Hypothalamus (tissue), 51 donors: ENCODE measurements at places on chromosomes 1 and 21.

DNA sequence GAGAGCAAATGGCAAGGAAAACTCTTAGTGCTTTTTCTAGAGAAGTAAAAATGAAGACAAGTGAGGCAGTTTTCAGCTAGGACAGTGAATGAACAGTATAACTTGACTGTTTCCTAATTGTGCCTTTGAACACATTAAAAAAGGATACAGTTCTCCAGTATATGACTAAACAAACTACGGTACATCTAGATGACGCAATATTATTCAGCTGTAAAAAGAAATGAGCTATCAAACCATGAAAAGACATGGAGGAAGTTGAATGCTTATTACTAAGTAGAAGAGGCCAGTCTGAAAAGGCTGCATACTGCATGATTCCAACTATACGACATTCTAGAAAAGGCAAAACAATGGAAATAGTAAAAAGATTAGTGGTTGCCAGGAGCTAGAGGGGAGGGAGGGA lies 206.3 kb downstream of the SIPA1L2 start:
- DNase-seq = no peak

DNA sequence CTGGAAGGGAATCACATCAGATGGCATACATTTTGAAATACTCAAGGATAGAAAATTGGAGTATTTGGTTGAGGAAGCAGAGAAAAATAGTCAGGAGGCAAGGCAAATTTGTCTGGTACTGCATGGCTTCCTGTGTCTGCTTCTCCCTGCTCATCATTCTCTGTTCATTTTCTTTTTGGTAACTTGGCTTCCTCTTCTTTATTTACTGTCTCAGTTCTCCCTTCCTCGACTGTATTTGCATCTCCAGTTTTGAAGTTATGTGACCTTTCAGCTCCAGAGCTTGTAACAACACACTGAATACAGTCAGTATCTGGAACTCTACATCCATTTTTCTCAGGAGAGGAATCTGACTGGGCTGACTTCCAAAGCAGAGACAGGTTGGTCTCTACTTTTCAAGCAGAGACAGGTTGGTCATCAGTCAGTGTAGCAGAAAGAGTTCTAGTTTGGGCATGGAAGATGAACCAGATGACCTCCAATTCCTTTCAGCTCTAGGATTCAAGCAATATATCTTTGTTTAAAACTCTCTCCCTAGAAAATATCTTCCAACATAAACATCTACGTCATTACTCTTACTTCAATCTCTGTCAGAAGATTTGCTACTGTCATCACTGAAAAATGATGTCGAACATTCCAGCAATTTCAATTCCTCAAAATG lies 571.2 kb downstream of the ADGRL2 start:
- DNase-seq = no peak

DNA sequence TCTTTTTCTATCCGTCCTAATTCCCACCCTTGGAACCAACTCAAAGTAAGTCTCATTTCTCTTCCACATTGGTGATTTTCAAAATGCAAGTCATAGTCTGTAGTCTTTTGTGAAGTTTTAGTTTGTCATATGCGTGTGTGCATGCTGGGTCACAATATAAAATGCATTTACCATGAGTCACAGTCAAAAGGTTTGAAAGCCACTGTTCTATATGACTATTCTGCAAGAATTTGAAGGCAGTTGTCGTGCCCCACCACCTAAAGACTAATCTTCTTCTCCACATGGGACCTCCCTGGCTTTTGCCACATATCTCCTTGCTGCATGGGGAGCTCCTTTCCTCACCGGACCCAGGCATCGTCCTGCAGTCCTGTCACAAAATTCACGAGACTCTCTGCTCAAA lies 1.6 kb downstream of the STPG1 start:
- DNase-seq = no peak

- no peak for DNase-seq
Observed at GRCh38 chr1:223525957-223526356, 132.7 kb downstream of the CCDC185 start.

DNA sequence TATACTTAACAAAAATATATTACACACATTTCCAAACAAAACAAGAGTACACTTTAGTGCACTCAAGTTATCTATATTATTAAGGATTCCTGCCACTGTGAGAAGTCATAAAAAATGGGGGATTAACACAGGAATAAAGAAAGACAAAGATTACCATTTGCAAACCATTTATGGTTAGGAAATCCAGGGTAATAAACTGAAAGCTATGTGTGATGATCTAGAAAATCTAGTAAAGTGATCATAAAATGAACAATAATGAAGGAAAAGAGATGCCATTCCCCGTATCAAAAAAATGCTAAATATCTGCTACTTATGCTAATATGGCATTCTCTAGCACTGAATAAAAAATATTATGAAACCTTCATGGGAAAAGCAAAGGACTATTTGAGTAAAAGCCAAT lies 101.4 kb downstream of the AK5 start:
- no peak for DNase-seq

- DNase-seq = no peak
Observed at GRCh38 chr1:85580872-85581801, 576 bp downstream of the CCN1 start.

DNA sequence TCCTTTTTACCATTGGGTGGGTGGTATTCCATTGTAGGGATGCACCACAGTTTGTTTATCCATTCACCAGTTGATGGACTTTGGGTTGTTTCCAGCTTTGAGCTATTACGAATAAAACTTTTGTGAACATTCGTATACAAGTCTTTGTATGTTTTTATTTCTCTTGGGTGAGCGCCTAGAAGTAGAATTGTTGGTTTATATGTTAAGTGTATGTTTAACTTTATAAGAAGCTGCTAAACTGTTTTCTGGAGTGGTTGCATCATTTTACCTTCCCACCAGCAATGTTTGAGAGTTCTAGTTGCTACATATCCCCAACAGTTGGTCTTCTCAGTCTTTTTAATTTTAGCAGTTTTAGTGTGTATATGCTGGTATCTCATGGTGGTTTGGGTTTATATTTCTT lies 132.5 kb downstream of the PEX14 start:
- DNase-seq = no peak

DNA sequence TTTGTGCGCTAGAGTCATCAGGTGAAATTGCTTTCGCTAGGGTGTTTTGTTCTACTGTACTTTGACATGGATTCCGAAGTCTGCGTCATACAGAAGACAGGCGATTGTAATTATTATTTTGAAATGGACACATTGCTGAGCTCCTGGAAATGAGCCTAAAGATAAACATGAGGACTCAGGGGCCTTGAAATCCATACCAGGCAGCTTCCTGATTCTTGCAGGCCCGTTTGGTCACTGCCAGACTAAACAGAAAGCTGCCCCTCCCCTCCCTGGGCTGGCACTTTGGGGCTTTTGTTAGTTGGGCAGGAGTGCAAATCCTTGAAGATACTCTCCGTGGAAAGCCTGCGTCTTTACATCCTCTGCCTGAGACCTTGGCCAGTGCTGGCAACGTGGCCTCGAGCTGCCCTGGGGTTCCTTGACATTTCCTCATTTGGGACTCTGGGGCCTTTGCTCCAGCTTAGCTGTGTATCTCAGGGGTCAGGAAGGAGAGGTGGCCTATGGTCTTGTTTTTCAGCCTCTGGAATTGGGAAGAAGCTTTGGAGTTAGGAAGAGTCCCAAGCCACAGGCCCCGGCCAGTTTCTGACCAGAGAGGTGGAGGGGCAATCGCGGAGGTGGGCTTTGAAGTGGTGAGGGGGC lies 26.9 kb upstream of the KCNE2 start:
- no peak for DNase-seq

- no peak for DNase-seq
Observed at GRCh38 chr21:38531039-38531541, 32.8 kb upstream of the ERG start.

GRCh38 chr1:200243042-200243437 lies 166.8 kb downstream of the ZNF281 start:
- DNase-seq = no peak

DNA sequence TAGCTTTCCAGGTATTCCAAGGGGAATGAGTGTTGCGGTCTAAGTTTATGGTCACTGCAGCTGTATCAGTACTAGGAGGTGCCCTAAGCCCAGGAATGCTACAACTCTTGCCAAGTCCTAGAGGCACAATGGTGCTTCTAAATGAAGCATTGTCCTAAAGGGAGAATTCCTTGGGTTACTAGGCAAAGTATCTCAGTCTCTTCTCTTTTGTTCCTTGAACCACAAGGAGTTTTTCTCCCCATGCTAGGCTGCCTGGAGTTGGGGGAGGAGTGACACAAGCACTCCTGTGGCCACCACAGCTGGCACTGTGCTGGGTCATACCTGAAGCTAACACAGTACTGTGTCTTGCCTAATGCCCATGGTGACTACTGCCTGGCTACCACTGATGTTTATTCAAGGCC lies 50.7 kb downstream of the KMO start:
- DNase-seq = no peak

DNA sequence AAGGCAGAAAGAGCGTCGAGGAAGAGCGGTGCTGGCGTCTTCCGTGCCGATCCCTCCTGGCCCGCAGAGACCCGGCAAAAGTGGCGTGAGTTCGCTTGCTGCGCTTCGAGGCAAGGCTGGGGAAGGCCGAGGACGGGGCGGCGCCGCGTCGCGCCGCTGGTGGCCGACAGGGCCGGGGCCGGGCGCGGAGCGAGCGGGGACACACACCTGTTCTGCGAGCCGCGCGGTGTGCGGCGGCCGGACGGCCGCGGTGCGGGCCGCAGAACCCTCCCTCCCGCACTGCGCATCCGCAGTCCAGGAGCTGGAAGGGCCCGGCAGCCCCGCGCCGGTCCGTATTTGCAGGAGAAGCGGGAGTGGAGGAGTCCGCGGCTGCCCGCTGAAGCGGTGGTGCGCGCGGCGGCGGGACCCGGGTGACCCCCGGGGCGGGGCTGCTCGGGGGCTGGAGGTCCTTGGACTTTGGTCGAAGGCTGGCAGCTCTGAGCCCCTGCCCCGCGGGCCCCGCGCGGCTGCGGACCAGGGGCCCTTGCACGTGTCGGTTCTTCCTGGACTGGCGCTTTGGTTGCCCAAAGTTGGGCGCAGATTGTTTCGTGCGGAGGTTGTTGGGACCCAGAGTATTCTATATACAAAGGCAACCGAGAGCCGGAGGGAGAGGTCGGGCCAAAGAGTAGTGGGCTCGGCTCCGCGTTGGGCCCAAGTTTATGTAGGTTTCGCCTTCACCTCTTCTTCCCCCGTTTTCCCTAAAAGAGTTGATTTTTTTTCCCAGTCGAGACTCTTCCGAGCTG lies 2.6 kb downstream of the RNF220 start:
- no peak for DNase-seq

DNA sequence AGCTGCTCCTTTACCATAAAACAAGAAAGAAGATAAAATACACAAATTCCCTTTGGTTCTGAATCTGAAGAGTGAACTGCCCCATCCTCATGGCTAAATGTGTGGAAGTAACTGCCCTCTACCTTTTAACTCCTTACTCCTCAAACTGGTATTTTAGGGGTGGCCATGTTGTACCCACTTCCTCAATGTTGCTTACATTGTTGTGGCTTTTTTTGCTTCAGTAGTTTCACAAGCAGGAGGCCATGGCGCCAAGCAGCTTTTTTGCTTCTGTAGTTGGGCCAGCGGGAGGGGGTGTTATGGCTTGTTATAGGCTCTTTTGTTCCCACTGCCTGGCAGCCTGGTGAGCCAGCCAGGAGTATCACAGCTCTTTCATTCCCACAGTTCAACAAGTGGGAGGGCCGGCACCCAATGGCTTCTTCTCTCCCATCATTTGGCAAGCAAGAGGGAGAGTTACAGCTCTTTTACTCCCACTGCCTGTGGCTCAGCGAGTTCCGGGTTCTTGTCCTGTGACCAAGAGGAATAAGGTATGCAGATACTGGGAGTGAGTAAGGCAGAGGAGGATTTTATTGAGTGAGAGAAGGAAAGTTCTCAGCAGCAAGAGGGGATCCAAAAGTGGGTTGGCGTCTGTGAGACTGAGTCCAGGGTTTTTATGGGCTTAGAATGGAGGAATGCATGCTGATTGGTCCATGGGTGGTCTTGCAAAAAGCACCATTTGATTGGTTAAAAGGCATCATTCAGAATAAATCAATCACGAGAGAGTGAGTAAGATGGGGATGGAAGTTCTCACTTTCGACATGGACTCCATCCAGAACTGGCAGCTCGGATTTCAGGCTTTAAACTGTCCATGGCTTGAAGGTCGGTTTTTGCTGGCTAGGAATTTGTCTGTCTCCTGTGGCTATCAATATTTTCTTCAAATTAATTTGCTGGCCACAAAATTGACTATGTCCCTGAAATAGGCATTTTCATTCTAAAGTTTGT lies 429.6 kb downstream of the HLX start:
- no peak for DNase-seq
